Prostate gland (tissue), 2 donors: ENCODE measurements at places on chromosomes 1 and 21. TPM values are rescaled to one million over a fixed set of nuclear protein-coding genes. Genes with fewer than 3 reads are reported as not detected.

SELE gene
- 1.7 TPM for total RNA-seq

IL10 gene
- total RNA-seq = not detected

VSIG8 gene
- not detected for total RNA-seq

BCAS2 gene
- total RNA-seq = 38.5 TPM

GRCh38 chr1:78003070-78003746 lies 1.5 kb upstream of the DNAJB4 start:
- no peak for DNase-seq

GRCh38 chr1:12230549-12231275 lies 882 bp downstream of the VPS13D start:
- DNase-seq = peak; percentile 36

GRCh38 chr21:34571994-34572393 lies 42.9 kb downstream of the RCAN1 start:
- DNase-seq = no peak

- DNase-seq = peak; percentile 73
These were observed 200.7 kb upstream of the RAB4A start for GRCh38 chr1:229070168-229070567.

- no peak for DNase-seq
These were observed 31.7 kb upstream of the KHDRBS1 start for GRCh38 chr1:31981972-31982371.

- DNase-seq = no peak
These were observed 9.2 kb downstream of the MRPS21 start for GRCh38 chr1:150302902-150303301.

DNA sequence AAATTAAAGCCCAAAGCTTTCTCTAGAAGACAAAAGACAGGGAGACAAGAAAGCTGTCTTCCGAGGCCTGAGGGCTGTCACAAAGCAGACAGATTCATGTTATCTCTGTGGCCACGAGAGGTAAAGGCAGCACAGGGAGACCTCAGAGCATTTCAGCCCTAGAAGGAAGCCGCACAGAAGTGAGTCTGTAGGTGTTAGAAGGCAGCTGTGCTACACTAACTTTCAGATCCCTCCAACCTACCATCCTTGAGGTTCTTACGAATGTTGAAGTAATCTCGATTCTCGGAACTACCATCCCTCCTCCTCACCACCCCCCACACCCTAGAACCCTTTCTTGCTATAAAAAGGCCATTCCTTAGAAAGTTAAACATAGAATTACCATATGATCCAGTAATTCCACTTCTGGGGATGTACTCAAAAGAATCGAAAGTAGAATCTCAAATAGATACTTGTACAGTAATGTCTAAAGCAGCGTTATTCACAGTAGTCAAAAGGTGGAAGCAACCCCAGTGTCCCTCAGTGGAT lies 21.5 kb upstream of the LYST start:
- no peak for DNase-seq

GRCh38 chr1:175287377-175287776 lies 94.8 kb upstream of the KIAA0040 start:
- DNase-seq = no peak
